Activated T-helper 1 cell treated with anti-CD3 and anti-CD28 coated beads, Interleukin-2, amount 50 U/mL, for 16 hours (primary cell): ENCODE measurements at places on chromosomes 4 and X.
A peak's percentile ranks its signal among the peaks of the same experiment; 100 is the strongest.

- no peak for DNase-seq
Measured at GRCh38 chr4:10554694-10555093, 97.5 kb upstream of the ZNF518B start.

DNA sequence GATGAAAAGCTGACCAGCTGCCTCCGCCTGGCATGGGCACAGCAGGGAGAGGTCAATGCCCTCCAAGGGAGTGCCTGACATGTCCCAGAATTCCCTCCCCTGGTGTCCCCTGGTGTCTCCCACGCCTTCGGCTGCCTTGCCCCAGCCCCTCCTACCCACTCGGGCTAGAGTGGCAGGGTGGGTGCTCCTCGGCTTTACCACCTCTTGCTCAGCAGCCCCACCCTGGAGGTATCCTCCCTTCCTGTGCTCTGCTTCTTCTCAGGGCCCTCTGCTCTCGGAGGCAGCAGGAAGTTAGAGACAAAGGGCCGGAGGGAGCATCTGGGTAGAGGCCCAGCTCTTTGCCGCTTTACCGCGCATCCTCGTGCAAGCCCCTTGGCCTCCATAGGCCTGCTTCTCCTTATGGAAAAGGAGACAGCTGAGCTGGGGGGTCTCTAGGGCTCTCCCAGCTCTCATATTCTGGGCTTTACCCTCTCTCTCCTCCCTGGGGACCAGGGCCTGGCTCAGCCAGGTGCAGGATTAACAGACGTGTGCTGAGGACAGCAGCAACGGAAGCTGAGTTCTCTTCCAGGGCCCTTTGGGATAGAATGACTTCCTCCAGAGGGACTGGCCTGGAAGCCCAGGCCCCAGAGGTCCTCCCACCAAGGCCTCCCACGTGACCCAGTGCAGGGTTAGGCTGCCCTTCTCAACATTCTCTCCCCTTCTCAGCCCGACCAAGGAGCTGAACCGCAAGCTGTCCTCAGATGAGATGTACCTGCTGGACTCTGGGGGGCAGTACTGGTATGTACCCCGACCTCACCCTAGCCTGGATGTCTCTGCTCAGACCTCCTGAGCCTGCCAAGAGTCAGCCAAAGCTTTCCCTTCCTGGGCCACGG lies 17.2 kb downstream of the XPNPEP2 start:
- no peak for DNase-seq

GRCh38 chr4:3037957-3038461 lies 36.3 kb downstream of the HTT-AS start:
- DNase-seq = no peak

DNA sequence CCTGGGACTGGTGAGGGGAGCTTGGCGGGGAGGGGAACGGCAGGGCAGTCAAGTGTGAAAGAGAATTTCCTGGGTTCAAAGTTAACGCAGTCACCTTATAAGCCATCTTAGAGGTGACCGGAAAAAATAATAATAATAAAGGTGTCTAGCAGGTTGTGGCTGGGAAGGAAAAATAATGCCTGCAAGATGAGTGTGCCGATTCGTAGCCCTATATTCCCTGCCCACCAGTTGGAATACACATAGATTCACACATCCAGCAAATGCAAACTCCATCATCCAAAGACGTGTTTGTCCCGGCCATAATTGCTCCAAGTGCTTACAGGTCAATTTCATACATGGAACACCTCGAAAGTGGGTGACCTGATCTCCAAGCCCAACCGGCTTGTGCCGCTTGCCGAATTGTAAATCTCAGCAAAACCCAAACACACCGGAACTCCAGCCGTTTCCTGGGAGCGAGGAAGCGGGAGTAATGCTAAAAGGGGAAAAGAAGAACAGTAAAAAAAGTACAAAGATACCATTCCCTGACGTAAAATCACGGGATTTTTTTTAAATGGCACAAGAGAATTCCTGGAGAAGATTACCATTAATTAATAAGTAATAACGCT lies 1.3 kb upstream of the FAT1 start:
- DNase-seq = no peak

DNA sequence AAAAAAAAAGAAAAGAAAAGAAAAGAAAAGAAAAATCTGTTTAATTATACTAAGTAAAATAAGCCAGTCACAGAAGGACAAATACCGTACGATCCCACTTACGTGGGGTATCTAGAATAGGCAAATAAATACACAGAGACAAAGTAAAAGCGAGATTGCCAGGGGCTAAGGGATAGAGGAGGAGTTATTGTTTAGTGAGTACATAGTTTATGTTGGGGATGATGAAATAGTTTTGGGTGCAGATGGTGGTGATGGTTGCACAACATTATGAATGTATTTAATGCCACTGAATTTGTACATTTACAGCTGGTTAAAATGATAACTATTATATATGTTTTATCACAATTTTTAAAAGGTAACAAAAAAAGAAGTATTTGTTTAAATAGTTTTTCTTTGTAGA lies 7.1 kb downstream of the CA5B start:
- DNase-seq = no peak

DNA sequence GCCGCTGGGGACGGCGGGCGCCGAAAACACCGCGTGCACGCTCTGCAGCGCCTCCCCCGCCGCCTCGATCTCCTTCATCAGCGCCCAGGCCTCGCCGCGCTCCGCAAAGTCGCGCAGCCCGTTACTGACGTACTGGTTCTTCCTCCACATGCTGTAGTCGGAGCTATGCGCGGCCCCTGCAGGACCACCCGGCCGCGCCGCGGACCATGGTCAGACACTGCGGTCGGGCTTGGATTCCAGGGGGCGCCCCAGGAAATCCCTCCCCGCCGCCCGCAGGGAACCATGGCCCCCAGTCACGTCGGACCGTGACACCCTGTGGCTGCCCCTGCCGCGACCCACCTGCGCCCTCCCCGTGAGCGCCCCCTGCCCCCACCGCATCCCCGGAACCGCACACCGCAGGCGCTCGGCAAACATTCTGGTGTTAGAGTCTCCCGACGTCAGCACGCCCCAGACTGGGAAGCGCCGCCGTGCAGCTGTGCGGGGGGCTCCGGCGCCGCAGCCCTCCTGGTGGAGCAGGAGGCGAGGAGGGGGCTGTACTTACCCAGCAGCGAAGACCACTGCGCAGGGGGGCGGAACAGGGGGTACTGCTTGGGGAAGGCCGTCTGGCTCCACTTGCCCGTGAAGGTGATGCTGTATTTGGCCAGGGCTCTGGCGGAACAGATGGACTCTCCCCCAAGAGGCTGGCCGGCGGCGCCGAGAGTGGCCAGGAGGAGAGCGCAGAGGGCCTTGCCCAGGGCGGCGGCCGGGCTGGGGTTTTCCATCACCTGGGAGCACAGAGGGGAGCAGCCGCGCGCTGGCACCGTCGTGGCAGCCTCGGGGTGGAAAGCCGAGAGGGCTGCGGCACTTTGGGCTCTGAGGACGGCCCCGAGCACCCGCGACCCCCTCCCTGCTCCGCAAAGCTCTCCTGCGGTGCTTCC lies 814 bp downstream of the SPON2 start:
- no peak for DNase-seq

GRCh38 chrX:142503967-142504643 lies 299.0 kb upstream of the MAGEC2 start:
- no peak for DNase-seq

GRCh38 chr4:10959586-10959985 lies 275.0 kb upstream of the CLNK start:
- DNase-seq = no peak

GRCh38 chr4:56979421-56980072 lies 851 bp downstream of the POLR2B start:
- peak; percentile 23 for DNase-seq

- no peak for DNase-seq
Measured at GRCh38 chr4:182873726-182874125, 43.5 kb downstream of the DCTD start.

GRCh38 chr4:120636120-120636630 lies 286.4 kb downstream of the PRDM5 start:
- no peak for DNase-seq

DNA sequence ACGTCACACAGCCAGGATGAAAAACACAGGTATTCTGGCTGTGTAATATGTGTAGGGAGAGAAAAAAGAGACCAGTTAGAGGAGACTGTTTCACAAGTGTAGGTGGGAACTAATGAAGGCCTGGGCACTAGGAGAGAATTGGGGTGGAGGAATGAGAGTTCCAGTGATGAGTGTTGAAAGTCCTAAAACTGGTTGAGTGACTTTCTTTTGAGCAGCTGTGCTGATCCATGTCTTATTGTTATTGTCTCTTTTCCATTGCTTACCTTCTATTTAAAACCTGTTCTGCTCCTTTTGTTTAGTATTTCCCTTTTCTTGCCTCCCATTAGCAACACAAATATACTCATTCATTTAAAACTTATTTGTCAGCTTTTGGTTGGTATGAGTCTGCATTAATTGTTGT lies 88.7 kb downstream of the PDLIM5 start:
- no peak for DNase-seq

DNA sequence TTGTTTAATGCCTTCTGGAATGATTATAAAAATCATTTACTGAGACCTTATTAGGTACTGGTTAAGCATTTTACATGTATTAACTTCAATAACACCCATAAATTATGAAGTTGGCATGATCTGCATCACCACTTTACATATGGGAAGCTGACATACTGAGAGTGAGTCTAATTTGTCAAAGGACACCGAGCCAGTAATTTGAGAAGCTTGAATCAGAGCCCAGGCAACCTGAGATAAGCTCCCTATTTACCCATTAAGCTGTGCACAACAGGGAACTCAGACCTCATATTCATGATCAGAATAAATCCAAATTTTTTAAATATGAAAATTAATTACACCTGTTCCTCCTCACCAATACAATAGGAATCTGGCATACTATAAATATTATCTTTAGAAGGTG lies 247.9 kb upstream of the EPHA5 start:
- DNase-seq = no peak

- DNase-seq = no peak
Measured at GRCh38 chr4:85509882-85510631, 35.1 kb downstream of the ARHGAP24 start.

- no peak for DNase-seq
Measured at GRCh38 chr4:75564023-75564422, 8.2 kb downstream of the ODAPH start.

- no peak for DNase-seq
Measured at GRCh38 chr4:99079625-99080295, 8.8 kb downstream of the ADH5 start.

DNA sequence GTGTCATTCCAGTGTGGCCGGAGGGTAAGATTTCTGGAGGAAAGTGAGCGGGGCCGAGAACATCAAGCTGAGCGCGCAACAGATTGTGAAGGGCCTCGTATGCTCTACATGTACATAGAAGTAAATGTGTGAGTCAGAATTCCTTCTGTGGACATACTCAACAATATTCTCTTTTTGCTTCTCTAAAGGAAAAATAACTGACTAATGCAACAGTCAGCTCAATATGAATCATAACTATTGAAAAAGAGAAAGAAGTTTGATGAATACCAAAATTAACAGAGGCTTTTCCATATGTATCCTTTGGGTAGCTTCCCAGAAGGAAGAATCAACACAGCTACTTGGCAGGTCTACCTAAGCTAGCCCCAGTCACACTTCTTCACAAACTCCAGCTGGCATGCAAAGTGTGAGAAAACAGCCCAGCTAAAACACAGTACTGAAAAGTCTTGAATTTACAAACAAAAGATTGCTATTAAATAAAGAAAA lies 87.5 kb upstream of the ZFP42 start:
- no peak for DNase-seq

GRCh38 chrX:40008791-40009461 lies 88.8 kb downstream of the BCOR start:
- no peak for DNase-seq

- DNase-seq = no peak
Measured at GRCh38 chr4:156999175-156999517, 27.5 kb upstream of the PDGFC start.

DNA sequence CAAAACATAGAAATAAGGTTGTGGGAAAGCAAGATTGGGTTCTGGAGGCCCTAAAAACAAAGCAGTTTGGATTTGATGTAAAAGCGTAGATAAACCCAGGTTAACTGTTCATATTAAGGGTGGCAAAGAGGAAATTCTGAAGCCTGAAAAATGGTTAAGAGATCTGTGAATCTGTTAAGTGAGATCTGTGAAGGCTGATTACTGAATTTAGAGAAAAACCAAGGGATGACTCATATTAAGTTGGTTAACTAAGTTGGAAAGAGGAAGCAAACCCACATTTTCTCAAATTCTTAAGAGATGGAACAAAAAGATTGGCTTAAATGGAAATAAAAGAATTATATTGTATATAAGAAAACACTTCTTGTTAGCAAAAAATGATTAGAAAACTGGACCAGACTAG lies 22.8 kb downstream of the GPAT3 start:
- no peak for DNase-seq

GRCh38 chrX:147827070-147827469 lies 84.6 kb upstream of the FMR1 start:
- DNase-seq = no peak

DNA sequence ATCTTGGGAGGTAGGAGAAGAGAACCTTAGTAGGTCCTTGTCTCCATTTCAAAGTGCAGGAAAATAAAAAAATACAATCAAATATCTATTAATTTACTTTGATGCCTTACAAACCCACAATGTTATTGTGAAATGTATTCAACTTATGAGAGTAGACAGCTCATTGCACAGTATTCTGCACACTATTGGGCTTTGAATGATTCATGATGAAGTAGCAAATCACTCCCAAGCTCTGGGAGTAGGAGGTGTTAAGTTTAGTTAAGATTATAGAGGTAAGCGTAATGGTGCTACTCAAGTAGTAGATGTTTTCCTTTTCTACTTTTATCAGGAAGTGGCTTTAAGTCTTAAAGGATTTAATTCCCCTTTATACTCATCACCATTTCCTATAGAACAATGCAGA lies 32.8 kb upstream of the TMPRSS11A start:
- DNase-seq = no peak

DNA sequence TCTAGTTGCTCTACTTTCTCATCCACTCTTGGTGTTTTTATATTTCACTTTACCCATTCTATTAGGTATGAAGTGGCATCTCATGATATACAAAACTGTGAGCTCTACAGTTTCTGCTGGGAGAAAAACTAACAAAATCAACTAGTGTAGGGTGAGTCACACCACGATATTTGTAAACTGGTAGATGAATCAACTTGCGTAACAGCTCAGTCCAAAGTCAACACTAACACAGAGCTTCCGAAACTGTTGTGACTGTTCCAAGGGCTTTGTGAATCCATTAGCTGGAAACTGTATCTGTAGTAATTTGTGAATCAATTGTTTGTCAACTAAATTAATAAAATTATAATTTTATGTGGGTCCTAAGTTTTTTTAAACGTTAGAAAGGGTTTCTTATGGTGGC lies 119.8 kb upstream of the TSPAN5 start:
- no peak for DNase-seq
